ENCODE measurements at places on chromosomes 1 and 21.

GRCh38 chr1:206685769-206686477 lies 1.2 kb downstream of the MAPKAPK2 start:
- no peak for DNase-seq

DNA sequence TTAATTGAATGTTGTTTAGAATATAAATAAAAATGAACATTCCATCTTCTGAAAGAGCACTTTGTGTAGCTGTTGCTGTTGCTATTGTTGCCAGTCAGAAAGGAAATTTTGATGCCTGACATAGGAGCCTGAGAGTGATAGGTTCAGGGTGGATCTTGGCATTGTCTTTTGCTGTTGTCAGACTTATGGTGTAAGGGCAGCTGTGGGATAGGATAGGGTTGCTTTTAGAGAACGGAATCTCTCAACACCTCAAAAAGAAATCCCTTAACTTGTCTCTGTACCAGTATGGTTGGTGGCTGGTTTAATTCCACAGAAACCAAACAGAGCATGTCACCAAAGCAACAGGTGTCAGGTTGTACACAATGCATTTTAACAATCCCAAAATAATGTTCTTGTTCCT lies 62.7 kb downstream of the ESRRG start:
- DNase-seq, result no peak

DNA sequence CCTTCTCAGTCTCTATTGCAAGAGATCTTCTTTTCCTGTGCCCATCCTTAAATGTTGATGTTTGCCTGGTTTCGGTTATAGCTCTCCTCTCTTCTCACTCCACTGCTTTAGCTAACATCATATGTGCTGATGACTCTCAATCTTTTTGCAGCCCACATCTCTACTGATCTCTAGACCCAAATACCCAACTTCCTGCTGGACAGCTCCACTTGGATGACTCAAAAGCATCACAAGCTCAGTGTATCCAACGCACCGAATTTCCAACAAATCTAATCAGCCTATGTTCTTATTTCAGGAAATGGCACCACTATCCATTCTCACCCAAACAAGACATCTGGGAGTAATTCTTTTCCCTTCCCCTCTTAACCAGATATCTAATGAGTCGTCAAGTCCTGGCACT lies 79.1 kb upstream of the ARTN start:
- DNase-seq, result no peak

DNA sequence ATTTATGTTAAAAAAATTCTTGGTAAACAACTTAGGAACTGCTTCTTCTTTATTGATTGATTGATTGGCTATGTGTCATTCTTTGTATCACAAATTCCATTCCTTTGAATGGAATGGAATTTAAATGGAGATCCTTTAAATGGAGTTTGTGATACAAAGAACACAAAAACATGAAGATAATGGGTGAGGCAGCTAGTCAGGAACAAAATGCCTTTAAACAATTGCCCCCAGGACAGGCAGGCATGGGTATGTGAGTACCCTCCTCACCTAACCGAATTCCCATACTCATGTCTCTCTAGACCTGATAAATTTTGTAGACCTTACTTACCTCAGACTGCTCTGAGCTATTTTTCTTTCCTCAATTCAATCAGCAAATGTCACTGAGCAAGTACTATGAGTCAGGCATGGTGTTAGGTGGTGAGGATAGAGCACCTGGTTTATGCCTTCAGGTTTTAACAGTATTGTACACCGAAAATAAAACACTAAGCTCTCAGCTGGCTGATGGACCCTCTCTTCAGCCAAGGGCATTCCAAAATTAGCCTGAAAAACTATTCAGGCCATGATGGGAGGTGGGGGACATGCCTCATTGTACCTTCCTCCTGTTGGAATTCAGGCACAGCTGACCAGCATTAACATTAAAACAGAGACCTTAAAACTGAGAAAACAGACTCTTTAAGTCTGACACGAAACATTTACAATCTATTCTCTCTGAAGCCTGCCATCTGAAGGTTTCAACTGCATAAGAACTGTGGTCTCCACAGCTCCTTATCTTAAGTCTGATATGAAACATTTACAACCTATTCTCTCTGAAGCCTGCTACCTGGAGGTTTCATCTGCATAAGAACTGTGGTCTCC lies 58.9 kb downstream of the OLFML3 start:
- DNase-seq, result no peak

DNA sequence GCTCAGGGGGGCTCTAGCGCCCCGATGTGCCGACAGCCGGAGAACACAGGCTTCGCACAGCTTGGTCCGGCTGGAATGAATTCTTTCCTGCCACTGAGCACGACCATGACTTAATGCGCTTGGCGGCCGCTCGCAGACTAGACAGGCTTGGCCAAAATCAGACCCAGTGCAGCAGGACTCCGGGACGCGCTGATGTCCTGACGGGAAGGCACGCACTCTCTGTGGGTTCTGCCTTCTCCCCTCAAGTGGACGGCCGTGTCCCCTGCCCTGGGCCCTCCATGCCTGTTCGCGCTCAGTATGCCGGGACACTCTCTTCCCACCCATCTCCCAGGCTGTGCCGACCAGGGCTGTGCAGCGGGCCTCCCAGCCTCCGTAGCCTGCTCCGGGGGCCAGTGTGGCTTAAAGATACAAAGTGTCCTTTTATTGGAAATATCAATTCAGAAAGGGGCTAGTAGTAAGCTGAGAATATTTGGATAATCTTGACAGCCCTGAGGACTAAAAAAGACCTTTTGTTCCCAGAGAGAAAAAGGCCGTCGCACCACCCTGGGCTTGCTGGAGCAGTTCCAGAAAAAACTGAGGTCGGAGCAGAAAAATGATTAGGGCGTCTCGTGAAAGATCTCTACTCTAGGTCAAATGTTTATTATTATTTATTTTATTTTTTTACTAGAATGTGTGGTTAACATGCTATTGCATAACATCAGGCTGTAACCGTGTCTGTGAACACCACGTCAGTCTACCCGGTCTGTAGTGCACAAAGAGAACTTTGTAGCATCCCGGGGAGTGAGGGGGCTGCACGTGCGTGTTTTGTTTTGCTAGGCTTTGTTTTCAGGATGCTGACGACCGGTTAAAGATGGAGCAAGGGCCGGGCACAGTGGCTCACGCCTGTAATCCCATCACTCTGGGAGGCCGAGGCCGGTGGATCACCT lies 88.1 kb upstream of the ARHGEF16 start:
- DNase-seq, result no peak

GRCh38 chr1:6867729-6868659 lies 82.7 kb downstream of the CAMTA1 start:
- DNase-seq, result no peak

DNA sequence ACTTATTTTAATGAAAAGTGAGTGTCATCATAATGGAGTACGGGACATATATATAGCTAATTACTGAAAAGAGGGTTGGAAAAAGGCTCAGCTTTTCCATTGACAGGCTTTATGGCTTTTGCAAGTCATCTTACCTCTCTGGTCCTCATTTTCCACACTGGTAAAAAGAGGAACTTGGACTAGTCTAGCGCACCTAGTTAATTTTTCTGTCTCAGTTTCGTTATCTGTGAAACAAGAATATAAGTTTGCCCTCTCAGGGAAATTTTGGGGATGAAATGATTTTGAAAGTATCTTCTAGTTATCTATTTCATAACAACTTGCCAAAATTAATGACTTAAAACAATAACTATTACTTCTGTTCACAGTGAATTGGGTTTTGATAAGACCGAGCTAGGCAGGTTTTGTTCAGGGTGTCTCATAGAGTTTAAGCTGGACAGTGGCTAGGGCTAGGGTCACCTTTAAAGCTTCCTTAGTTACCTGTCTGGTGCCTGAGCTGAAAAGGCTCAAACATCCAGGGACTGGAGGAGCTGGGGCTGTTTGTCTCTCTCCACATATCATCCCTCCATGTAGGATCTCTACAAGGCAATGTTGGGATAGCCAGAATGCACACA lies 91.7 kb downstream of the TYW3 start:
- no peak for DNase-seq

DNA sequence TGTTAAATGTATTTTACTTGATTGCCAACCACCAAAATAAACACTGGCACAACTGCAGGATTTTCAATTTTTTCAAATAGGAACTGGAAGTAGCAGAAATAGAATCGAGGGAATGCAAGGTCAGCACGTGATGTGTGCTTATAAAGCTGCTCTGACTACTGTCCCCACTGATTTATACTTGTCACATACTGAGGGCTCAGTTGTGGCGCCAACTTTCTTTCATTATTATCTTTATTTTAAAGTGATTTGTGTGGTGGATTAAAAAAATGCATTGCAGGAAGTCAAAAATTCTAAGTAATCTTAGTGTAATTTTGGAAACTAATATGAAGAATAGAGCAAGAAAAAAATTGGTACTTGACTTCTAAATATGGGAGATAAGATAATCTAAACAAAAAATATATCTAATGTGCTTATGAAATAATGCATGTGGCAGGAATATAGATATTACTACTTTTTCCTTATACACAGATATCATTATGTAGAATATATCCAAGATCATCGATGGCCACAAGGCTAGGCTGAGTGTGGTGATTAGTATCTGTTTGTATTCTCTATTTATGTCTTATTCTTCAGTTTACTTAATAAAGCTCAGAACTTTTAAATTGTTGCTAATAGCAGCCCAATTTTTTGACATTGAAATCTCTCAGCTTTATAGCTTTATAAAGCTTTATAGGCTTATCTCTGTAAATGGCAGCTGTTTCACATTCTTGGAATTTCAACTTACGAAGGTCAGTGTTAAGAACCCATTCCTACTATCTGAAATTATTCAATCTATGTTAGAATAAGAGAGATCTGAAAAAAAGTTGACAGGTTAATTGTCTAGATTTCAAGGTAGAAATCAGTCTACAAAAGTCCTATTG lies 404.5 kb upstream of the ADAMTS5 start:
- no peak for DNase-seq

DNA sequence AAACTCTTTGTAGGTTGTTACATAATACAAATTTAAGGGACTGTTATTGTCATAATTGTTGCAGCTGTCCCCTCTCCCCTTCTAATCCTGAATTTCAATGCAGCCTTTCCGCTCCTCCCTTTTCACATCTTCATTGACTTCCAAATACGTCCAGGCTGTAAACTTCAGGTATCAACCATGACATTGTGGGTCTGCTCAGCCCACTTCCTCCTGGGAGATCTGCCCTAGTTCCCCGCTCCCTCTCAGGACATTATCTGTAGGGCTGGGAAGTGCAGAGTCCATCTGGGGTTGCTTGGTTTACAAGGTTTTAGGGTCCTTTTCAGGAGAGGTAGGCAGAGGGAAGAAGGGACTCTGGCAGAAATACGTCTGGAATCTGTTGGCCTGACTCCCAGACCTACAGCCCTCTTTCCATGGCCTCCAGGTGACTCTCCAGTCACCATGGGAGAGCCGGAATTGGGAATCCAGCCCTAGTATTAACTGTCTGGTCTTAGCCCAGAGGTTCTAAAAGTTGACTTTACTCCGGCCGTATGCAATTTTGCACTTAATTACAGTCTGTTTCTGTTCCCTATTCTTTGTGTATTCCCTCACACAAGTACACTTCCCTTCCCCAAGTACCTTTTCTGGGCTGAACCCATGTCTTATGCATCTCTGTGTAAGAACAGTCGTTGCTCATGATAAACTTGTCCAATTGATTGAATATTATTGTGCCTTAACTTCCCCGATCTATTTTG lies 4.7 kb upstream of the DENND2D start:
- DNase-seq, result no peak

GRCh38 chr1:158830074-158830677 lies 975 bp upstream of the MNDA start:
- no peak for DNase-seq

DNA sequence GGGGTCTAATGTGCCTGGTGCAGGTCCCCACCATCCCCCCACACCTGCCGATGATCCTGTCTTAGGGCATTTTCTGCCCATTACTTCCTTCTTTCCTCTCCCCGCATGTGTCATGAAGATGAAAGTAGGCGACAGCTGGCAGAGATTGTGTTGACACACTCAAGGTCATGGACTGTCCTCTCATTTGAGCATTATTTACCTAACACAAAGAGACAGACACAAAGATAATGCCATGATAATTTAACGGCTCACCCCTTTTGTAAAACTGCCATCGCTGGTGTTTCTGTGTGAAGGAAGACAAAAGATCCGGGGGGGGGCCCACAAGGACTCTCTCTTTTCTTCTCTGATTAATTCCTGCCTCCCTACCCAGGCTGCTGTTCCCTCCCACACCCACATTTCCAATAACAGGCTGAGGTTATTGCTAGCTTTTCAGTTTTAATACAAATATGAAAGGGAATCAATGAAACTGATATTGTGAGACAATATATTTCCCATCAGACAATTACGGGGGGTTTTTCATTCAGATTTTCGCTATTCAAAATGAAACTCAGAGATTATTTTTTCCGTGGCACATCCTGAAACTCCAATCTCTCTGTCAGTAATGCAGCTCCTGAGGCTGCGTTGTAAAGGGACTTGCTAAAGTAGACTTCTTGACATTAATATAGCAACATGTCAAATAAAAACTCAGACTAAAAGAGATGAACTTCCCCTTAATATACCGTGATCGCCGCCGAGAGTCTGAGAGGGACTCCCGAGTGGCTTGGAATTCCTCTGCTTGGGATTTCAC lies 561.1 kb downstream of the NPHP4 start:
- no peak for DNase-seq

- no peak for DNase-seq
Observed at GRCh38 chr1:150765296-150765976, at the start of gene CTSS. Gene CTSS, minus strand, starts transcription at chr1:150765778. Its CDS starts 1,015 bp downstream, at chr1:150764763.

DNA sequence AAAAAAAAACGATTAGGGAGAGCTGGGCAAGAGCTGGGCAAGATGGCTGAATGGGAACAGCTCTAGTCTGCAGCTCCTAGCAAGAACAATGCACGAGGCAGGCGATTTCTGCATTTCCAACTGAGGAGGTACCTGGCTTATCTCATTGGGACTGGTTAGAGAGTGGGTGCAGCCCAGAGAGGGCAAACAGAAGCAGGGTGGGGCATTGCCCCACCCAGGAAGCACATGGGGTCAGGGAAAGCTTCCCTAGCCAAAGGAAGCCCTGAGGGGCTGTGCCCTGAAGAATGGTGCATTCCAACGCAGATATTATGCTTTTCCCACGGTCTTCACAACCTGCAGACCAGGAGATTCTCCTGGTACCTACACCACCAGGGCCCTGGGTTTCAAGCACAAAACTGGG lies 251.6 kb downstream of the GPATCH2 start:
- DNase-seq, result no peak

All from left forelimb (tissue), 1 donor.